Stimulated activated CD8-positive, alpha-beta memory T cell treated with anti-CD3 and anti-CD28 coated beads, Interleukin-15, amount 100 ng/mL, for 1 hour (primary cell): ENCODE measurements at places on chromosomes 1 and 21.

DNA sequence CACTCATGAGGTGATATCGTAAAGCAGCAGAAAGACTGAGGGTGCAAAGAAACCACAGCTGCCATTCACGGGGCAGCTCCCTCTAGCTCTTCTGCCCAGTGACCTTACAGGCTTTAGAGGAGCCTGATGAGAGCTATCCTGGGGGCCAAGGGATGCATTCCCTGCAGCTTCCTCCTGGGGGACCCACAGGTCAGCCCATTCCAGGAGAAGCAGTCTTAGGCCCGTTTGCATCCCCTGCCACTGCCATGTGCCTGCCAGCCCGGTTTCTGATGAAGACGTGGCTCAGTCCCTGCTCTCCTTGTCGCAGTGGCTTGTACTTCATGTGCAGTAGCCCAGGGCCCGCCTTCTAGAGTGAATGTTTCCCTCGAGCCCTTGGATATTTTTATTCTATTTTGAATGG, 22.8 kb downstream of the ATP5PO start:
- DNase-seq = no peak

GRCh38 chr1:41758904-41759548, 159.7 kb downstream of the HIVEP3 start:
- no peak for DNase-seq

- DNase-seq = no peak
These were observed 11.3 kb downstream of the MRAP start for GRCh38 chr21:32309906-32310460.

DNA sequence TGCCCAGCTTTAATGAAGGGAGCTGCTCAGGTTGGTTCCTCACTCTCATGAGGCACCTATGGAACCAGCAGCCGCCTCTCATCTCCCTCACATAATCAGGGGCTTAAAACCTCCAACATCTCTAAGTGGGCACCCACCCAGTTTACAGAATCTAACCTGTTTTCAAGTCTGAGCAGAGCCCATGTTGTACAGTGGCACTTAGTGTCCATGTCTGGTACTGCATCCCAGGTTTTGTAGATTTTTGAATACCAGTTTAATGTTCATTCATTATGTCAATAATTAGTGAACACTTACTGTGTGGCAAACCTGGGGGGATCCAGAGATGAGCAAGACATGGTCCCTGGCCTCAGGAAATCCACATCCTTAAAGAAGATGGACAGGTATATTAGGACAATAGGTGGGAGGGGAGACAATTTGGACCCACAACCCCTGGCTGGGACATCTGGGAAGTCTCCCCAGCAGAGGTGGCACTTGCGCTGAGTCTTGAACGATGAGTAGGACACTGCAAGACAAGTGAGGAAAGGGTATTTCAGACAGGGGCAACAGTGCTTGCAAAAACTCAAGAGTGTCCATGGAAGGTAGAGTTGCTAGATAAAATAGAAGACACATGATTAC, 83.3 kb downstream of the LACTBL1 start:
- DNase-seq = no peak

GRCh38 chr1:69766431-69767180, 198.9 kb downstream of the LRRC7 start:
- no peak for DNase-seq

- DNase-seq = no peak
These were observed 871 bp upstream of the ETS2 start for GRCh38 chr21:38804789-38805327.
